ENCODE measurements at places on chromosomes 1 and 21. TPM values are rescaled to one million over a fixed set of nuclear protein-coding genes. Genes with fewer than 3 reads are reported as not detected.

KPRP gene
- total RNA-seq = not detected

LRRC53 gene
- not detected for total RNA-seq

ANKRD34A gene
- total RNA-seq = 0.21 TPM

SV2A gene
- 5.5 TPM for total RNA-seq

TMEM240 gene
- total RNA-seq = 6.7 TPM

TRIM46 gene
- total RNA-seq = 0.85 TPM

HJV gene
- total RNA-seq = 9.4 TPM

Data from urinary bladder (tissue), 4 donors.